ENCODE measurements at places on chromosomes 12 and 14. TPM values are rescaled to one million over a fixed set of nuclear protein-coding genes. Genes with fewer than 3 reads are reported as not detected.

GRCh38 chr14:80549141-80549540 is 337.8 kb upstream of the DIO2 start:
- no peak for DNase-seq
- H3K4me3 ChIP-seq: no peak overlapping the region
- no peaks in the 10 kb centered on the region for H3K4me1 ChIP-seq
- H3K27ac ChIP-seq: no peak overlapping the region
- no peaks in the 10 kb centered on the region for H3K36me3 ChIP-seq

Gene ACOT6
- total RNA-seq: not detected

Gene SLCO1B1
- 0.17 TPM for total RNA-seq

GRCh38 chr12:95074766-95075165 is 1.3 kb upstream of the NR2C1 start:
- H3K27ac ChIP-seq: no peak overlapping the region
- no peaks in the 10 kb centered on the region for H3K27me3 ChIP-seq
- H3K36me3 ChIP-seq: no peaks in the 10 kb centered on the region
- no peak for DNase-seq
- peaks cover 1% of the 10 kb centered on the region for H3K4me1 ChIP-seq

DNA sequence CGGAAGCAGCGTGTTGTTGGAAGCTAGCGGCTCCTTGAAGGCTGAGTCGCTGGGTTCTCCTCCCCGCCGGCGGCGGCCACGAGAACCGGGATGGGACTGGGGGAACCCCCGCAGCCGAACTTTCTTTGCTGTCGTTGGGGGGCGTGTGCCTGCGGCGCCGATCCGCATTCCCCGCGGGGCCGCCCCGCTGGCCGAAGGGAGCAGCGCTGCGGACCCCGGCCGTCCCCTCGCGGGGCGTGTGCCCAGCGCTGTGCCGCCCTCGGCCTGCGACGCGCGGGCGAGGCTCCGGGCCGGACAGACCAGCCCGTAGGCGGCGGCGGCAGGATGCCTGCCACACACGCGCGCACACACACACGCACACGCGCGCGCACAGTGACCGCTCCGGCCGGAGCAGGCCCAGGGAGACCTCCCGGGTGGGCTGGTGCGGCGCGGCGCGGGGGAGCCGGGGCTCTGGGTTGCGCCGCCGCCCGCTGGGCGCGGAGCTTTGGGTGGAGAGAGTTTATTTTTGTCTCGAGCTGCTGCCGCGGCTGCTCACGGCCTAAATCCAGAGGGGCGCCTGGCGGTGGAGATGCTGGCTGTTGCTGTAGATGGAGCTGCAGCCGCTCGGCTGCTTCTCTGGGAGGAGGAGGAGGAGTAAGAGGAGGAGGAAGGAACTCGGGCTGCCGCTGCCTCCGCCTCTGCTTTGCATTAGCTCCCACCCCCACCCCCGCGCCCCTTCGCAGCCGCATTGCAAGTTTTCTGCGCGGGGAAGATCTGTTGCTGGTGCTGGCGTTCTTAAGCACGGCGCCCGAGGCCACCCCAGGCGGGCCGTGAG is at the start of gene SAMD4A:
SAMD4A (plus strand) TSS at position 719 of the 814 bp plus-strand sequence. CDS start 789 bp downstream, outside the sequence.
- peak within 1 kb of the TSS; percentile 95 for H3K27ac ChIP-seq
- peaks cover 27% of the 10 kb centered on the region for H3K27me3 ChIP-seq

GRCh38 chr12:138898-139534 is 72.4 kb downstream of the IQSEC3 start:
- no peak for DNase-seq
- H3K27ac ChIP-seq: no peak overlapping the region
- no peaks in the 10 kb centered on the region for H3K36me3 ChIP-seq
- H3K27me3 ChIP-seq: peaks cover 54% of the 10 kb centered on the region
- peaks cover 15% of the 10 kb centered on the region for H3K4me1 ChIP-seq

Gene PTPRQ
- total RNA-seq: 0.19 TPM

Gene HOXC9
- total RNA-seq: not detected

GRCh38 chr12:203462-204260 is 10.3 kb downstream of the SLC6A12 start:
- no peaks in the 10 kb centered on the region for H3K36me3 ChIP-seq
- H3K27me3 ChIP-seq: peaks cover 61% of the 10 kb centered on the region
- H3K4me3 ChIP-seq: peak overlapping the region; percentile 72
- no peak overlapping the region for H3K27ac ChIP-seq
- peak; percentile 74 for DNase-seq
- H3K4me1 ChIP-seq: peaks cover 3% of the 10 kb centered on the region

Gene PLA2G1B
- total RNA-seq: not detected

DNA sequence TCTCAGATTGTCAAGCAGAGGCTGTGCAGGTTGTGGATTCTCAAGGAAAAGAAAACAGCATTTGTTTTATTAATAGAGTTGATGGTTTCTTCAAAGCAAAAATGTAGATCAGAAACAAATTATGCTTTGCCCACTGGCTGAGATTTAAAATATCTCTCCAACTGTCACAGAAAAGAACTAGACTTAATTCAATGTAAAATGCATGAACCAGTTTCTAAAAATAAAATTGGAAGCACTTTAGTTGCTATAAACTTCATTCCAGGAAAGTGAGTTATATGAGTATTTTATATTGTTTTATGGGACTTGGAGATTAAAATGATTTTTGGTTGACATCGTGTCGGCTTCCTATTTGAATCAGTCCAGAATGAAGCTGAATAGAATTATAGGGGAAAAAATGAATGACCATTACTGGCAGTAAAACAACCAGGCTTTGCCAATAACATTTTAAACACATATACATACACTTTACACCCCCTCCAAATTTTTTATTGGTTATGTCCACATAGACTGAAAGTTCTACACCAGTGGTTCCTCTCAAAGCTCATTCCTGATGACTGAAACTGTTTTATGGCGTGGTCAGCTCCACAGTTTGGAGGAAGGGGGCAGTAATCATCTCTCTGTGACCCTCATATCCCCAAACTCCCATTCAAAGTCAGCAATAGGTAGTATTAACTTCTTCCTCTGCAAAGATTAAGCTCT is 55.5 kb upstream of the DAAM1 start:
- H3K4me1 ChIP-seq: no peaks in the 10 kb centered on the region
- no peak overlapping the region for H3K4me3 ChIP-seq
- DNase-seq: no peak
- H3K36me3 ChIP-seq: no peaks in the 10 kb centered on the region
- no peak overlapping the region for H3K27ac ChIP-seq

Gene RPL10L
- total RNA-seq: not detected

GRCh38 chr12:50991291-50991690 is 34.9 kb downstream of the SLC11A2 start:
- no peak for DNase-seq
- H3K27me3 ChIP-seq: no peaks in the 10 kb centered on the region
- H3K36me3 ChIP-seq: peaks cover 34% of the 10 kb centered on the region

Gene NOVA1
- 23.7 TPM for total RNA-seq

Gene RBM19
- total RNA-seq: 39.4 TPM

DNA sequence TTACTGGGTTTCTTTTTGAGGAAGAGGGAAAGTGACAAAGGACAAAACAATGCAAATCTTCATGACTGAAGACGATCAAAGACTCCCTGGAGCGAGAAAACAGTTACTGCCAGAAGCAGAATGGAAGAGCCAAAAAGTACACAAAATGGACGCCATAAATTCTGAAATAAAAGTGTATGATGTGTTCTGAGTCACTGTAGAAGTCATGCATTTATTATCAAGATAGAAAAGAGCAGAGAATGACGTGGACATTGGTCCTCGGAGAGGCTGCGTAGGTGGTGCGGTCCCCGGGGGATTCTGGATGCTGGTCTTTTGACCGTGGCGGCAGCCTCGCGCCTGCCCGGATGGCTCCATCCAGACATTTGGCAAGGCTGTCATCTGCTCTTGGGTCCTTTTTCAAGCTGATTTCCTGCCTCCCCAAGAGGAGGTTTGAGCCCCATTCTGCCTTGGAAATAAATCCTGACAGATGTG is 52.8 kb downstream of the C14orf132 start:
- H3K4me1 ChIP-seq: peaks cover 12% of the 10 kb centered on the region
- no peaks in the 10 kb centered on the region for H3K27me3 ChIP-seq
- no peak overlapping the region for H3K27ac ChIP-seq
- H3K4me3 ChIP-seq: no peak overlapping the region

- H3K4me3 ChIP-seq: no peak overlapping the region
- no peaks in the 10 kb centered on the region for H3K27me3 ChIP-seq
- H3K27ac ChIP-seq: peak overlapping the region; percentile 19
Observed at GRCh38 chr12:79644274-79645234, 46.2 kb downstream of the PAWR start.

DNA sequence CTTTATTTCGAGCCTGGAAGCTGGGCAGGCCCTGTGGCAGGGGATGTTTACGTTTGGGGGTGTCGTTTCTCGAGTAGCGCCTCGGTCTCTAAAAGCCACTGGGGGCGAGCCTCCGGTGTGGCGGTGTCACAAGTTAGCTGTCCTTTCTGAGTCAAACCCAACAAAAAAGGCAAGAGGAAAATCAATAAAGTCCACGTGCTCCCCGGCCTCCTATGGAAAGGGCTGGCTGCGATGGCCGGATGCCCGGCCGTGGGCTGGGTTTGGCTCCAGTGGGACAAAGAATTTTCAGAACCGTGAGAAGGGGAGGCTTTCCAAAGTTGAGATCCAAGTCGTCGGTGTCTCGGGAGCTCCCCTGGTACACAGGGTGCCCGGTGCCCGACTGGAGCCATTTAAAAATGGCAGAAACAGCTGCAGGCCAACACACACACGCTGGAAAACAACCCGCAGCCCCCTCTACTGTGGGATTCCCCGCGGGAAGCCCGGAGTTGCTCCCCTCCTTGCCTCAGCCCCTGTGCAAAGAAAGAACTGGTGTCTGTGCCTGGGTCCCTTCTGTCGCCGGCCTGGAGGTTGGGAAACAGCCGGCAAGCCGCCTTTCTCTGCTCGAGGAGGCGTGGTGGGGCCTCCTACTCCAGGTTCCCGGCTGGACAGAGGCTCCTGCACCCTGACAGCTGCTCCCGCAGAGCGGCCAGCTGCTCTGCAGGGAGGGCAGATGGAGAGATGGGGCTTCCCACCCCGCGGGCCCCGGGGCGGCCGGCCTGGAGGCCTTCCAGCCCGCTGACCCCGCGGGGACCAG is 1.9 kb downstream of the BCL7A start:
- no peaks in the 10 kb centered on the region for H3K27me3 ChIP-seq
- peak; percentile 26 for DNase-seq
- H3K27ac ChIP-seq: peak overlapping the region; percentile 98
- H3K36me3 ChIP-seq: no peaks in the 10 kb centered on the region
- peak overlapping the region; percentile 90 for H3K4me3 ChIP-seq

Gene RAB3IP
- total RNA-seq: 85.6 TPM

Gene C12orf42
- total RNA-seq: 0.29 TPM

DNA sequence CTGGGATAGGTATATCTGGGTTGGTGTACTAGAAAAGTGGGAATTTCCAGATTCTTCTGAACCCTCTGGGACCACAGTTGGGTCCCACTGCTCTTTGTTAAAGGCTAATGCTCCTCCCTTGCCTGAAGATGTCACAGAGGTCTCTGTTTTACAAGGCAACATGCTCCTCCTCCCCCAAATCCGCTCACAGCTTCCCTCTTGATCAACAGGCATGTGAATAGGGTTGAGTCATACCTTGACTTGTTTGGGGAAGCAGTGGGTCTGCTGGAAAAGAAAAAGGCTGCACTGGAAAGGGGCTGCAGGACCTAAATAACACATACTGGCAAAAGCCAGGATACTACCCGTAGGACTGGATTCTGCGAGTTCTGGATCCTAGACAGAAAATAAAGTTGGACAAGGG is 165.4 kb upstream of the TMEM260 start:
- H3K27ac ChIP-seq: no peak overlapping the region
- no peak overlapping the region for H3K4me3 ChIP-seq
- H3K4me1 ChIP-seq: no peaks in the 10 kb centered on the region
- no peaks in the 10 kb centered on the region for H3K36me3 ChIP-seq

DNA sequence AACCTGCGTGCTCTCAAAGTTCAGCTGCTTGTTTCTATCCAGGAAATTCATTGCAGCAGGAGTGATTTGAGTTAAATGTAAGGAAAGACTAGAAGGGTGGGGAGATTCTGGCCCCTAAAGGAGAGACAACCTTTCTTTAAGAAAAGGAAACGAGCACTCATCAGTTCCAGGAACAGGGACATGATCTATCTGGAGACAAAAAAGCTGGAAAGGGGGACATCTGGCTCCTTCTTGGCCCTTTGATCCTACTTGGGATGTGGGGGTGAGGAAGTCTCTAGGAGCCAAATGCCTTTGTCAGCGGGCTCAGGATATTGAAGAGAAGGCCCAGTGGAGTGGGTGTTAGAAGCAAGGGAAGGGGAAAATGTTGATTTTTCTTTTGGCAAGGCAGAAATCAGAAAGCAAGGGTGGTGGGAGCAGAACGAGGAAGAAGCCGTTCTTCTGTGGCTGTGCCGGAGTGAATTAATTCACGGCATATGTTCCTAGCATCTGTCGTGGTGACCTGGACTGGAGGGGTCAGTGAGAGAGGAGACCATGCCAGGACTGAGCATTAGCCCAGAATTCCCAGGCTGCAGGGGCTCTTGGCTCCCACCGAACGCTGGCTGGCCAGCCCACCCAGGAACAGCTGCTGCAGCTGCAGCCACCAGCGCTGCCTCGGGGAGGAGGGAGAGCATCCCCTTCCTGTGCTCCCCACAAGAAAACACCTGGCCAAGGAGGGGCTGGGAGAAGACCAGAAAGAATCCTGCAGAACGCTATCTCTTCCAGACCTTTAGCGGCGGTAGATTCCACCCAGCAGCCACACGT is 62.8 kb upstream of the GPATCH2L start:
- peaks cover 14% of the 10 kb centered on the region for H3K27me3 ChIP-seq
- no peak overlapping the region for H3K27ac ChIP-seq
- no peak overlapping the region for H3K4me3 ChIP-seq

DNA sequence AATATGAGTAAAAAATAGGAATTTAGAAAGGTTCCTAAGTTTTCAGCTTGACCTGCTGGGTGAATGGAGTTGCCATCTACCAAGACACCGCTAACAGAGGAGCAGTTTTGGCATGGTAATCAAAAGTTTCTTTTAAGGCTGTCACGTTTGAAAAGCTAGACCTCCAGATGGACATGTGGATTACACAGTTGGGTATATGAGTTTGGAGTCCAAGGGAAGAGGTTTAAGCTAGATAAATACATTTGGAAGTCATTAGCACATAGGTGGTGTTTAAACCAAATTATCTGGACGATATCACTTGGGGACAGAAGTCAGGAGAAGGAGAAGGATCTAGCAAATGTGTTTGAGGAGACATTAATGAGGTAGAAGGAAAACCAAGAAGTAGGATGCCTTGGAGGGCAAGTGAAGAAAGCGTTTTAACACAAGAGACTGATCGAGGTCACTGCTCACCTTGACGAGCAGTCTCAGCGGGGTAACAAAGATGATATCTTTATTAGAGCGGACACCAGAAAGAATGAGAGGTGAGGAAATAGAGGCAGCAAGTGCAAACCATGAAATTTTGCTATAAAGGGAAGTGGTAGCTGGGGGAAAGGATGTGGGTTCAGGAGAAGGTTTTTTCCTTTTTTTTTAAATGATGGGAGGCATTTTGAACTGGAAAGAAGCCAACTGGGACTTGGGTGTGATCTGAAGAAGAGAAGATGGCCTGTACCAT is 17.6 kb downstream of the PNP start:
- no peak overlapping the region for H3K4me3 ChIP-seq
- no peak for DNase-seq
- peaks cover 31% of the 10 kb centered on the region for H3K4me1 ChIP-seq
- no peaks in the 10 kb centered on the region for H3K27me3 ChIP-seq
- no peak overlapping the region for H3K27ac ChIP-seq

Gene TNFAIP2
- 17.8 TPM for total RNA-seq

All from progenitor cell of endocrine pancreas (in vitro differentiated cells).